ENCODE measurements at places on chromosomes 4 and X.

DNA sequence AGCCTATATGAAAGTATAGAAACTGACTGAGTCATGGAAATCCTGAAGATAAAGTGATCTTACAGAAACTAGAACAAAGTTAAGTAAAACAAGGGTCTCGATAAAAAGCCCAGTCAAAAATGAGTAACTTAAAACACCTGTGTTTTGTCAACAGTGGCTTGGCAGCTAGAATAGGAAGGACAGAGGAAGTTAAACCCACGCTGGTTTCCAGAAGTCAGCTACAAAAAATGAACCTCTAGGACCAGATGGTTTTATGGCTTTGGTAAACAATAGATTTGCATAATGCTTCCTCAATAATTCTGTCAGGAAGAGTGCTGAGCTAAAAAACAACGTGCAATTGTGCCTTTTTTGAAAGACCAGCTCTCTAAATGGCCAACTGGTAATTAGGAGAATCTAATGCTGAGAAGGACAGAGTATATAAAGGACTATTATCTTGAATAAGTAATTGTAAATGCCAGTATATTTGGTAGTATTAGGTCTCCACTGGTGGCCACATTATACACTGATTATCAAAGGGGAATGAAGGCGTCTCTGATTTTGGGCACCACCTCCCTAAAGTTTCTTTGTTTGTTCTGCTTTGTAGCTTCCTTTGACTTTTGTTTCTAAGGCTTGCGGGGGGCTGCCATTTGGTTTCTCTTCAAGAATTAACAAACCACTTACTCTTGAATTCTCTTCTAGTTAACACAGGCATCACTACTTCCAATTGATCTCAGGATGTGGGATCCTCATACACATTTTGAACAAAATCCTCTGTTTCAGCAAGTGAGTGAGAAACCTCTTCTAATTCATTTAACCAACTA is 72.2 kb upstream of the PPP3CA start:
- DNase-seq, result no peak

- DNase-seq, result no peak
These were observed 526.0 kb downstream of the CFAP47 start for GRCh38 chrX:36445566-36445965.

GRCh38 chrX:131544218-131544617 is 344 bp downstream of the OR13H1 start:
- no peak for DNase-seq

- no peak for DNase-seq
These were observed 89.3 kb downstream of the TSPAN5 start for GRCh38 chr4:98568941-98569663.

GRCh38 chr4:161650812-161651211 is 513.0 kb downstream of the FSTL5 start:
- DNase-seq, result no peak

DNA sequence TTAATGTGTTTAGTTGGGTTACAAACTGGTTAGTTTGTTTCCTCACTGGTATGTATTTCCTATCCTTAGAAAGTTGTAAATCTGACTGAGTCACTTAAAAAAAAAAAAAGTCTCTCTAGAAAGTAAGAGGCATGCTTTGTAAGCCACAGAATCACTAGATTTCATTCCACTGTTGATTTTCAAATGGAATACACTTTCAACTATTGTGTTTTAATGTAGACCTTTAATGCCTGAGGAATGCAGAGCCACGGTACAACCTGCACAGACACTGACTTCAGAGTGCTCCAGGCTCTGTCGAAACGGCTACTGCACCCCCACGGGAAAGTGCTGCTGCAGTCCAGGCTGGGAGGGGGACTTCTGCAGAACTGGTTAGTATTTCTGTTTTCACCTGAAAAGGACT is 88.6 kb downstream of the HHIP start:
- DNase-seq, result no peak
